ENCODE measurements at places on chromosomes 6 and 20.

GRCh38 chr6:165649166-165650137, 13.6 kb downstream of the PDE10A start:
- DNase-seq = no peak

- DNase-seq = no peak
Measured at GRCh38 chr6:125752773-125753172, 3.3 kb downstream of the HEY2 start.

GRCh38 chr6:160398674-160399271, 50.6 kb downstream of the SLC22A3 start:
- DNase-seq = no peak

DNA sequence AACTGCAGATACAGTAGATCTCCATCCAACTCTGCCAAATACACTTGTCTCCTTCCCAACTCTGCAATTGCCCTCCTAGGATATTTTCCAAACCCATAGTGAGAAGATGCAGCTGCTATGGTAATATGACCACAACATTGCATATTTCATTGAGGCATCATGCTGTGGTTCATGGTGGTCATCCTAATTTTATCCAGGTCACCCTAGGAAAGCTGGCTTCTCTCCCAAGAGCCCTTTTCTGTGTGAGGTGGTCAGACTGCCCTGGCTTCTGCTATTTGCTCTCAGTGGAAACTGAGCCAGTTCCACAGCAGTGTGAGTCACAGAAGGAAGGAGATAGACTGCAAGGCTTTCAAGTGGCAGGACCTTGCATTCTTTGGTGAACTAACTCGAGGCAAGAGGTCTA, 5.5 kb downstream of the OGFRL1 start:
- no peak for DNase-seq

GRCh38 chr6:152401978-152402377, 235.2 kb downstream of the SYNE1 start:
- no peak for DNase-seq

GRCh38 chr6:89942601-89943000, 48.3 kb downstream of the GJA10 start:
- no peak for DNase-seq

DNA sequence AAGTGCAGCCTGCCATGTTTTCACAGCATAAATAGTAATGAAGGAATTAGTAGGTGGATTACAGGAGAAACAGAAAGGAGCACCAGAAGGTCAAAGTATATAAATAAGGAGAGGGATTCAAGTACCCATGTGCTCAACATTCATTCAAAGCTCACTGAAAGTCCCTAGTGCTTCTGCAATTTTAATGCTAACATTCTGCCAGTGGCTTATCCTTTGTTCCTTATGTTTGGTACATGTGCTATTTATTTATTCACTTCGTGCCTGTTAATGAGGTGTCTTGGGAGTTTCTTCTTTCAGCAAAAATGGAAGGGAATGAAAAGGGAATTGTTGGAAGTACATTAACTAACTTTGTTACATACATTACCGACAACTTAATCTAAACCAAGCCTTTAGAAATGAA, 105.7 kb downstream of the CRYBG1 start:
- no peak for DNase-seq

GRCh38 chr6:154996841-154997311, 1.8 kb downstream of the TIAM2 start:
- no peak for DNase-seq

DNA sequence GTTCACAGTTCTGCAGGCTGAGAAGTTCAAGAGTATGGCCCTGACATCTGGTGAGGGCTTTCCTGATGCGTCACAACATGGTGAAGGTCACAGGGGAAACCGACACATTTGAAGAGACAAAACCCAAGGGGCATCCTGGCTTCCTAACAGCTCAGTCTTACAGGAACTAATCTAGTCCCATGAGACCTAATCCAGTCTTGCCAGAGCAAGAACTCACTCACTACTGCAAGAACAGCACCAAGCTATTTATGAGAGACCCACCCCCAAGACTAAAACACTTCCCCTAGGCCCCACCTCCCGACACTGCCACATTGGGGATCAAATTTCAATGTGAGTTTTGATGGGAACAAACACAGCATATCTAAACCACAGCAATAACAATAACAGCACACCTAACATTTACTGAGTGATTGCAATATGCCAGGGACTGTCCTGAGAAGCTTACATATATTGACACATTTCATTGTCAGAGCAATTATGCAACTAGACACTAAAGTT, 46.6 kb downstream of the TPBG start:
- DNase-seq = no peak

DNA sequence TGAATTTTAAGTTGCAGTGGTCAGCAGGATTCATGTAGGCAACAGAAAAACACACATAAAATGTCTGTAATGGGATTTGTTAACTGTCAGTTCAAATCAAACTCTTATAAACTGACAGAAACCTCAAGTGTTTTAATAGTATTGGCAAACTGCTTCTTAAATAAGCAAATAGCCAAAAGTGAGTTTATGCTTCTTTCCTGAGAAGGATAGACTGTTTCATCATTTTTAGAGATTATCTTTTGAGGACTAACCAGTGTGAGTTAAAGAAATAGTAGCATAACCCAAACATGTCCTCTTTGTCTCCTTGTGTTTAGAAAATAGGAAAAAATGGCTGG, 68.0 kb downstream of the AIG1 start:
- no peak for DNase-seq

GRCh38 chr20:6613280-6613861, 154.1 kb upstream of the BMP2 start:
- DNase-seq = no peak

- DNase-seq = no peak
Measured at GRCh38 chr6:125904871-125905270, 51.7 kb upstream of the HINT3 start.

DNA sequence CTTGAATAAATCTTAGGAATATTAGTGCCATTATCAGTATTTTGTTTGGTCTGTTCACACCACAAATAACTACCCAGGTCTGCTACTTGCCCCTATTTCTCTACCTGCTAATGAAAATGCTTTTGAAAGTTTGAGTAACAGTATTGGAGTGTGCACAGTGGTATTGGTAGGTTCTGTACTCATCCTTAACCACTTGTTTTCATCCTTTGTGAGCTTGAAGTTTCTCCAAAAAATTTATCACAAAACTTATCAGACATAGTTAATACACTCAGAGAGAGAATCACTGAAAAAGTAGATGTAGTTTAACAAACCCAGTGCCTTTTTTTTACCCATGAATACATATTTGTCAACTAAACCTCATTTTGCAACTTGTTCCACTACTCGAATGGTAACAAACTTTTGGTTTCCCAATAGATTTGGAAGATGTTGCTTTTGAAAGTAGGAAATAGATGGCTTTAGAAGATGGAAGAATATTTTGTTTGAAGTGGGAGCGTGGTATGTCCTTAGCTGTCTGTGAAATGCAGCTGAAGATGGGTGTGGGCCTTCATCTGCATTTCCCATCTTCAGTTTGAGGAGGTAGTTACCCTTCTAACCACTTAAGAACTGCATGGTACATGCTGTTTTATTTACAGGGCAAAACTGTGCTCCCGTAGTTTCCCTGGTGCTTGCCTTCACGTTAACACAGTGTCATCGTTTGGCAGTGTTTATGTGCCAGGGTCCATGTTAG, 9.0 kb downstream of the PTPN1 start:
- DNase-seq = no peak

DNA sequence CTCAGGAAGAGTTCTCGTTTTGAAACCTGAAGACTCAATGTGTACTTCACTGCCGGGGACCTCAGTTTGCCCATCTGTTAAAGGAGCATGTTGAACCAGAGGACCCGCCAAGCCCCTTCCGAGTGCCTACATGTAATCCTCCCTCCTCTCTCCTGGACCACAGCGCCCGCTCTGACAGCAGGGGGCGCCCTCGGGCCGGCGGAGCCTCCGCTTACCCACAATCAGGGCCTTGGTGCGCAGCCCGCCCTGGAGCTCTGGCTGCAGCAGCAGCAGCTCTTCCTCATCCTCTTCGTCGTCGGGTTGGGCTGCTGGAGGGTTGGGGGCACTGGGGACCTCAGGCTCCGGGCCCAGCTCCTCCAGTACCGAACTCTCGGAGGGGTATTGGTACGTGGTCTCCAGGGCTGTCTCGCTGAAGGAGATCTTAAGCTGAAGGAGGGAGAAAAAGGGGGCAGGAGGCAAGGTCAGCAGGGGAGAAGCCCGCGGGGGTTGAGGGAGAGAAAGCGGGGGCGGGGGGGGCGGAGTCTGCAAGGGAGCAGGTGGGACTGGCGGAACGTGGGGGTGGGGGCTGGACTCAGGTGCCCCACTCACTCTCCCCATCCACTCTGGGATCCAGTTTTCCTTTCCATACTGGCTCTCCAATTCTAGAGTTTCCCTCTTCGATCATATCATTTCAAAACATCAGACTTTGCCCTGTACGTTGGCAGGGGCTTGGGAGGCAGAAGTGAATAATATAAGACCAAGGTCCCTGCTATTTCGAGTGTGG, 6.3 kb upstream of the DHX16 start:
- peak; percentile 87 for DNase-seq

GRCh38 chr6:134201716-134202115, 116.2 kb downstream of the SGK1 start:
- no peak for DNase-seq

All from stimulated activated CD4-positive, alpha-beta T cell treated with anti-CD3 and anti-CD28 coated beads, Interleukin-1b, Interleukin-23, amount 100 ng/mL, for 1 hour (primary cell).